ENCODE measurements at places on chromosomes 2 and 18.

GRCh38 chr2:207558079-207558491 is 28.3 kb downstream of the CREB1 start:
- DNase-seq: no peak

DNA sequence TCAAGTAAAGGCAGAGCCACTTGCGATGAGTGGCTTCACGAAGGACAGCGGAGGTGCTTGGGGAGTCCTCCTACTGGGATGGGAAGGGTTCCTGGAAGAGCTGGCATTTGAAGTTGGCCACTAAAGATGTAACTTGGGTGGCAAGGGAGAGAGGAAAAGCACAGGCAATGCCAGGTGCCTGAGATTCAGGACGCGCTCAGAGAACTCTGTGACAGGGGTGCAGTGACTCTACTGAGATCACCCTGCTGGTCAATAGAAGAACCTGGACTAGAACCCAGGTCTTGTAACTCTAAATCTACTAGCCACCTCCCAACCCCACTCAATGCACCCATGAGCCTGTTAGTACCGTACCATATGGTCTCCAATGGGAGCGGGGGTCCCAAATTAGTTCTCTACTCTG is 5.4 kb upstream of the GRHL1 start:
- DNase-seq: no peak

DNA sequence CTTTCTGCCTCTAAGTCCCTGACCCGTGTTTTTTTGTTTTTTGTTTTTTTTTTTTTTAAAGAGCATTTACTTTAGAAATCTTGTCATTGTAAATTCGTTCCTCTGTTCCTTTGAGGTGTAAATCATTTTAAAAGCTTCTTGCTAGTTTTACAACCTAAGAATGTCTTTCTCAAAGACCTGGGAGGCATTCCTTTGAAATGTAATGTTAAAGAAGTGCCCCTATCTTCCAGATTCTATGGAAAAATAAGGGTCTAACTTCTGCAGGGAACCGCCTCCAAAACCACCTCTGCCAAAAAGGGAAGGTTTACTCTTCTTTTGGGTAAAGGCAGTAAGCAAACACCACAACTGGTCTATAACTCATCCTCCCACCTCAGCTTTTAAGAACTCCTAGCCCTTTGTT is 259.6 kb upstream of the ZNF804A start:
- no peak for DNase-seq

DNA sequence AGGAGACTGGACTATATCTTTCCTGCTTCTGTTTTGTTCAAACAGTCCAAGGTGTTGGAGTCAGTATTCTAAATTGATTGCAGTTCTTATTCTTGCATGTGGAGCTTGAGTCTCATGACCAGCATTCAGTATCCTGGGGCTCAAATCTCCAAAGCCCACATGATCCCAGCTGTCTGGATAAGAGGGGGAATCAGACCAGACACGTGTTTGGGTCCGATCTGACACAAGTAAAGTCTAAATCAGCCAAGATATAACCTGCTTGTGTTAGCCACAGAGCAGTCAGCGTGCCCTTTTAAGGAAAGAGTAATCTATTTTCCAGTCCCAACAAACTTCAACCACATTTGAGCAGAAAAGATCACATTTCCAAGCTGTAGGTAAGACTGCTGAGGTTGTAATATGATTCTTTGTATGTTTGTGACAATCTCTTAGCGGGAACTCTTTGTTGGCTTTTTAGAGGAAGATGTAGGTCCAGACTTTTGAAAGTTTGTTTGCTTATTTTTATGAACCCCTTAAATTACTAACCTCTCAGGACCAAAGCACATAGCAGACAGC is 334.6 kb downstream of the SLC4A3 start:
- no peak for DNase-seq
